NCI-H1092 (cell line): ENCODE measurements at places on chromosomes 13 and 19.

DNA sequence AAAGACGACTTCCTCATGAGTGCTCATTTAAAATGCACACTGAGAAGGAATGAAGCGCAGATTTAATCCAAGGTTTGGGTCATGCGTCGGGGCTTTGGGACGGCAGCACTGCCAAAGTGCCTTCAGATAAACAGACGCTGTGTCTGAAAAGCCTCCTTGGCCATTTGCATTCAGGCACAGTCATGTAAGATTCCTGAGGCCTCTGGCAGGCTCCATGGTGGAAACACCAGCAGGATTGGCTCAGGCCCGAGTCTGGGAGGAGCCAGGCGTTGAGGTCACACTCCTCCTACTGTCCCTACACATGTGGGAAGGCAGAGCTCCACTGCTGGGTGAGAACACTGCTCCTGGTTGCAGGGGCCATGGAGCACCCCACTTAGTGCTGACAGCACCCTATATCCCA, 113.3 kb upstream of the KL start:
- DNase-seq: no peak

GRCh38 chr19:31353833-31354232, 4.6 kb upstream of the TSHZ3 start:
- no peak for DNase-seq

- no peak for DNase-seq
These were observed 14.6 kb upstream of the DNMT1 start for GRCh38 chr19:10209315-10209714.

- no peak for DNase-seq
These were observed 175.1 kb downstream of the ZNF536 start for GRCh38 chr19:30547246-30547645.

DNA sequence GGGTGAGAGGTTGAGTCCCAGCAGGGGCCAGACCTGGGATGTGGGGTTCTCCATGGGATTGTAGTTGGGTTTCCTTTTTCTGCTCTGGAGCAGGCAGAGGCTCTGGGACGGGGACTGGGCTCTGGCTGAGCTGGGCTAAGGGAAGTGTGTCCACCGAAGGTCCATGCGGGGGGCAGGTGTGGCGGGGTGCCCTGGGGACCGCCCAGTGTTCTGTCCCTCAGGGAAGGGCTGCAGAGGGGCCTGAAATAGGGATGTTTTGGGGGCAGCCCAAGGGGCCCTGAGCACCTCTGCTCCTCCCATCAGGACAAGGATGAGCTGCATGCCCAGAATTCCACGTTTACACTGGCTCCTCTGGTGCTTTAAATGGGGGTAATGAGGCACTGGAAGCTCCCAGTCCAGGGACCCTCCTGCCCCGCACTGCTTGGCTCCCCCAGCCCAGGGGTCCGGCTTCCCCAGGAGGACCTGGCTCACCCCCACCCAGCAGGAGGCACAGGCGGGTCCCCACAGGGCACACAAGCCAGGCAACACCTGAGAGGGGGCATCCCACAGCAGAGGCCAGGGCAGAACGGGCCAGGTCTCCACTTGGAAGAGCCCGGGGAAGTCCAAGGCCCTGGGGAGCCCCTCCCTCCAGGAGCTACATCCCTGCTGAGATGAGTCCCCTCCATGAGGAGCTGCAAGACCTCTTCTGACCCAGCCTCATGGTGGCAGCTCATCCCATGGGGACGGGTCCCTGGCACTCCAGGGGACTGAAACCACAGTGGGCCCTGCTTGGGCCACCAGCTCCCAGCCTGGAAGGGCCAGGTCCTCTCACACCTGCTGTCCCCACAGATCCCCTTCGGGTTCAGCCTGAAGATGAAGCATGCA, 14.7 kb upstream of the ZNF14 start:
- no peak for DNase-seq

DNA sequence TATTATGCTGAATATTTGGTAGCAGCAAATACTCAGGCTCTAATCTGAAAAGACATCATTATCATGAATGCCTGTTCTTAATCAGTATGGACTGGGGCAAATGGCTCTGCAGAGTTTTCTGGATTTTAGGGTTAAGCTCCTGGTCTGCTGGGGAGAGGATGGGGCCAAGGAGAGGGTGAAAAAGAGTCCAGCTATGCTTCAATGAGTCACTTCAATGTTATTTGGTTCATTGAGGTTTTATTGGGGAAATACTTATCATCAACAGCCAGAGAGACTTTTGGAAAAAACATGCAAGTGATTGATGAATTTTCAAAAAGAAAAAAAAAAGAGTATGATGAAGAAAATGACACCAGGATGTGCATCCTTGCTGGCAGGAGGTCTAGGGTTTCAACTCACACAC, 278.3 kb downstream of the UQCRFS1 start:
- DNase-seq: no peak

GRCh38 chr13:113077953-113078901, 27.4 kb upstream of the F7 start:
- DNase-seq: no peak

DNA sequence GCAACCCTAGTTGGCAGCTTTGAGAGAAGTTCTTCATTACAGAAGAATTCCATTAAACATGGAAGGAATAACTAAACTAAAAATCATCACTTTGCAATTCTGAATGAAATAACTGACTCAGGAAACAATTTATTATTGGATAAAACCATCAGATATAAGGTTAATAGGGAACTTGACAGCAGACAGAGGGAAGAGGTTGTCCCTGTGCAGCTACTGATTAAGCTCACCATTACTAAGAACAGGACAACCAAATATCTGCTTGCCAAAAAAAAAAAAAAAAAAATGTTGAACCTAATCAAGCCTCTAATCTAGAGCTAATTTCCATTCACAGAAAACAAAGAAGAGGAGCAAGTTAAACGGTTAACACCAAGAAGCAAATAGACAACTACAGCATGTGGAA, 12.8 kb downstream of the N4BP2L2 start:
- DNase-seq: no peak

DNA sequence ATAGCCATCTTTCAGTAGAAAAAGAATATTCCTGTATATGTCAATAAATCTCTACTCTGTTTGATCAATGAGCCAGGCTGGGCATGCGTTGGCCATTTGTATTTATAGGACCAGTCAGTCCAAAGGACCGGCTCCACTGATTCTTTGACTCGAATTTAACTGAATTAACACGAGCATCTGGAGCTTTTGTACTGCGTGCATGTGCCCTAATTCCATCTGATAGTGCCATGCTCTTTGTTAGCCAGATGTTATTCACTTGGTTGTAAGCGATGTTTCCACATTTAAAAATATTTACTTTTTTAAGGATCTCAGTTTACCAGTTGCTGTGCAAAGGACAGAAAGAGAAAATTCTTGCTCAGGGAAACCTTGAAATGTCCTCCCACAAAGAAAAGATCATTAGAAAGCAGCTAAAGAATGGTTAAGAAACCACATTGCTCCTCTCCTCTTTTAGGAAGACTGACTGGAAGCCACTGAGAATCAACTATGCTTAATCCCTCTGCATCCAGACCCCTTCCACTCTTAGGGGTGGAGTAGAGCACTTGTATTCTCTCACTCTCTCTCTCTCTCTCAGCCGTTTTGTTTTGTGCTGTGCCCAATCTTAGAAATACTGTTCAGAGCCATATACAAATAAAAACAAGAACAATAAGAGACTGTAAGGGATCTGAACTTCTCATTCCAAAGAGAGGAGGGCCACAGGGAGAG, 165.8 kb downstream of the DCLK1 start:
- DNase-seq: no peak

- DNase-seq: no peak
These were observed 107.0 kb upstream of the GPR12 start for GRCh38 chr13:26867451-26868091.

DNA sequence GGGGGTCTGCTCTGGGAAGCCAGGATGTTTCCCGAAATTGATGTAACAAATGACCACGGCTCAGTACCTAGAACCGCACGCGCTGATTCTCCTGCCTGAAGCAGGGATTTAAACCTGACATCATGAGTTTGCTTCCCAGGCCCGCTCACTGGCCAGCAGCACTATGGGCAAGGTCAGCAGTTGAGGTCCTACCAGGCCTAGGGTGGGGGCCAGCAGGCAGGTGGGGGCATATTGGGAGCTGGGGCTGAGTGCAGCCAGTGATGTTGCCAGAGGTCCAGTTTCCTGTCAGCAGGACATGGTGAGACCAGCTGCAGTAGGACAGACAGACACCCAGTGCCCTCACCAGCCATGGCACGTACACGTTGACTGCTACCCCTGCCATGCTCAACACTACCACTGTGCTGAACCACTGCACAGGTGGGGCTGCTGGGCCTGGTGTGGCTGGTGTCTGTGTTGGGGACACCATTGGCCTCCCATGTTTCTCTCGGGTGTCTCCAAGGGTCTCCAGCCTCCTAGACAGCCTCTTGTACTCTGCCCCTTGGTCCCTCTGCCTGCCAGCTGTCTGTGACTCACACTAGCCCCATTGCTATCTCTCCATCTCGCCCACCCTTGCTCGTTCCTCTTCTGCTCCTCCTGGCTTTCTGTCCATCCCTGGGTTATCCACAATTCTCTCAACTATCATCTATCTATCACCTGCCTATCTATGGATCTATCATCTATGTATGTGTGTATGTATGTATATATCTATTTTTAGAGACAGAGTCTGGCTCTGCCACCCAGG, 1.1 kb upstream of the C19orf85 start:
- DNase-seq: no peak

DNA sequence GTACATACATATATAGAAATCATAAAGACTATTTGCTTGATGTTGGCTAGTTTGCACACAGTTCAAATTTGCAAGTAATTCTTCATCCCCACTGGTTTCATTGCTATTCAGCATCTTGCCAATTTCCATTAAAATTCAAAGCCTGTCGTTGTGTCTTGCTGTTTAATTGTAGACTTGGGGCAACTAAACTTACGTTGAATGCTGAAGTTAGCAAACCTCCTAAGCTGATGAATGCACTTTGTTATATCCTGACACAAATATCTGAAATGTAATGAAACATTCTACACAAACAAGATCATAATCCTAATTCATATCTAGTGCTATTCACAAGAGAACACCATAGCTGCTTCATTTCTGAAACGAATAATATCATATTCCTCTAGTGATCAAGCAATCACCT, 381.2 kb downstream of the ITGBL1 start:
- no peak for DNase-seq

DNA sequence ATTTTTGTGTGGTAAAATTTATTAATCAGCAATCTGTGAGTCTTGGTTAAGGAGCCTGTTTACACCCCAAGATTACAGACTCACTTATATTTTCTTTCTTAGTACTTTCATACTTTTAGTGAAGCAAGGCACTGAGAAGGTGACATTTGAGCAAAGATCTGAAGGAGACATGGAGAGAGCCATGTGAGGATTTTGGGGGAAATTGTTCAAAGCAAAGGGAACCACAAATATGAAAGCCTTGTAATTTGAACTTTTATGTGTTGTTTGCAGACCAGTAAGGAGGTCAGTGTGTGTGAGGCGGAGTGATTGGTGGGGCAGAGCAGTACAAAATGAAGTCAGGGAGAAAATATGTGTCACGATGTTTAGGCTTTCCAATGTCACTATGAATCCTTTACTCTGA, 140.7 kb upstream of the KLF12 start:
- DNase-seq: no peak

DNA sequence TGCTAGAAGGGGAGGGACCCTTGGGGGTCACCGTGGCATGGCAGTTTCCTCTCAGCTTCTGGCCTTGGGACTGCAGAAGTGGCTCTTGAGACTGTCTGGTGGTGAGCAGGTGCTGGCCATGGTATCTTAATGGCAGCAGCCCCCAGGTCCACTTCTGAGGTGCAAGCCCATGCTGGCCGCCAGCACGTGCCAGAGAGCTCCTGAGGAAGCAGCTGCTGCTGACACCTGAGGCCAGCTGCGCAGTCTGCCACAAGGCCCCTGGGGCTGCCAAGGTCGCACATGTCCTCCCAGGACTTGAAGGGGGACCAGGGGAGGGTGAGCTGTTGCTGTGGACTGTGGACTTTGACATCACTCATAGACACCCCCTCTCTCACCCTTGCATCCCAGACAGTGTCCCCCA, 48.0 kb downstream of the NFIX start:
- no peak for DNase-seq

DNA sequence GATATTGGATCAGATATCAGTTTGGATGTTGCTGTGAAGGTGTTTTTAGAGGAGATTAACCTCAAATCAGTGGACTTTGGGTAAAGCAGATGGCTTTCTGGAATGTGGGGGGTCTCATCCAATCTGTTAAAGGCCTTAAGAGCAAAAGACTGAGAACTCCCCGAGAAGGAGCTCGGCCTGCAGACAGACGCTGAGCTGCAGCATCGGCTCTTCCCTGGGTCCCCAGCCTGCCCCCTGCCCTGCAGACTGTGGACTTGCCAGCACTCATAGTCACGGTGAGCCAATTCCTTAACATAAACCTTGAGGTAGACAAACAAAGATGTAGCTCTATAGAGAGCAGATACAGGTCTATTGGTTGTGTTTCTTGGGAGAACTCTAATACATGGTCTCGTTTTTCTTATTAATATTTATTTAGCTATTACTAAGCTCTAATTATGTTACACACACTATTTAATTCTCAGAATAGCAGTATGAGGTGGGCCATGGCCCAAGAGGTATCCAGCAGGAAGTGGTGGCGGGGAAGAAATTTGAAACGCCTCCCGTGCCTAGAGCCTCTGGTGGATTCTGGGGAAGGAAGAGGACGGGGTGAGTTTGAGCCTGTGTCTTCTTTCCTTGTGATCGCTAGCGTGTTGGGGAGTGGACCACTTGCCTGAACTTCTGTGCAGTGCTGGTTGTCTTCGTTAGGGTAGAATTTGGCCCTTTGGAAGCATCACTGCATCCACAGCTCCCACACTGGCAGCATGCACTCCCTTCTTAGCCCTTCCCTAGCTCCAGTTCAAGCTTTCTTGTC, 305.3 kb downstream of the TEX29 start:
- DNase-seq: no peak
